ENCODE measurements at places on chromosomes 3 and 15.

DNA sequence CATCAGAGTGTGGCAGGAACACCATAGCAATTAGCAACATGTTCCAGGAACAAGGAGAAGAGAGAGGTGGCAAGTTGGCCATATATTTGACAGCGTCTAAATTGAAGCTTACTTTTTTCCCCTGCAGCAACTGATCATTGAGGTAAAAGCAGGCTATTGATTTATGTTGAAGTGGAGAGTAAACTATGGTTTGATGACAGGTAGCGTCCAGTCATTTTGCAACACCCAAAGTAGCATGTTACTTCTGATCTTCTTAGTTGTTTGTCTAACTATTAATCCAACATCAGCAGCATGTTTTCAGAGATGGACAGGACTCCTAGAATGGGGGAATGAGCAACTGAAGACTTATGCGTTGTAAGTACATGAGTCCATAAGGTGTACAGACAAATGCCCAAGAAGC, 225.8 kb downstream of the ZPLD1 start:
- DNase-seq, result no peak

DNA sequence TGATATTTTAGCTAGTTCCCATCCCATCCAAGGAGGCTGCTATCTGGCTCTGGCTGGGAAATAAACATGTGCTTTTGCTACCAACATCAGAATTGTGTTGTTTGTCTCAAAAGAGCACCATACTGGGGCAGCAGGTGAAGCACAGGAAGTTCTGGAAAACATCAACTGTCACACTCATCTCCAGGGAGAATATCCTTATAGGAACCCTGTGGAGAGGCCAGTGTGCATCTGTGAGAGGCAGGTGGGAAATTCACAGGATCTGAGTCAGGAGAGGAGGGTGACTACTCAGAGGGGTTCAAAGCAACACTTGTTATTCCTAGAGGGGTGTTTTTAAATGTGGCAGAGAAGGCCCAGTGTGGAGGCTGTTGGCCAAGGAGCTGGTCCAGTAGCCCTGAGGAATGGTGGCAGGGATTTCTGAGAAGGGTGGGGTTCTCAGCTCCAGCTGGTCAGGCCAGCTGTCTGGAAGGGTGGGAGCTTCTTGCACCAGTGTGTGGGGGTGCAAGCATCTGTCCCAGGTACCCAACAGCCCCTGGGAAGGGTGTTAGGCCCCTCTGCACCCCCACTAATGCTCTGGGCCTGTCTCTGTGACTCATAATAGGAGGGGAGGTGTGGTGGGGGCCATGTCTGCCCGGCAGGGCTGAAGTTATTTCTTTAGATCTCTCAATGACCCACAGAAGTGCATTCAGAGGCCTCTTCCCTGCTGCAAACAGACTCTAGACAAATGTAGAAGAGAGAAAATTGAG, 28.7 kb downstream of the RPSA start:
- DNase-seq, result no peak

DNA sequence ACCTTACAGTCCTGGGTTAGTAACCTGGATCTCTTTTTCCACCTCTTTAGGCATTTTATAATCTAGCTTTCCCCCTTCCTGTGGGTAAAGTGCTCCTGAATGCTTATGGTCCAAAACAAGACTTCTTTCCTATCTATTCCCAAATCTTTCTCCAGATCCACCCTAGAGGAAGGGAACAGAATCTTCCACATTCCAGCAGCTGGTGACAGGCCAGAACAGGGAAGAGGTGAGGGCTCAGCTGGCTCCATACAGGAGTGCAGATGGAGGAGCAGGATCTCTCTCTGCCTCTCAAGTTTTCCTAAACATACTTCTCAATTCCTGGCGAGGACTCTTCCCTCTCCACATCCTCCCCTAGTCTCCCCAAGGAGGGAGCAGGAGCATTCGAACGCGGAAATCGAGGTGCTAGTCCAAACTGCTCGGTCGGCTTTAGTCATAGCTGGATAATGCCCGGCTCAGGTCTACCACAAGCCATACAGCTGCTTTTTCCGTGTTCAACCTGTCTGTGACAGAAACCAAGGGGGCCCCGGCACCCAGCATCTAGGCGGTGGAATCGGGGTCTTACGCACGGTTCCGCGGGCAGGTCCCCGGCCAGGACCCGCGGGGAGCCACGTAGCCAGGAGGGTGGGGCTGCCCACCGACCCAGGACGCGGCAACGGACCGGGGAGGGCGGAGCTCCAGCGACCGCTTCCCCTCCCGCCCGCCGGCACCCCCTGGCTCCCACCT, 4.0 kb downstream of the RASSF1 start:
- no peak for DNase-seq

- no peak for DNase-seq
These were observed 6.6 kb downstream of the ARRDC4 start for GRCh38 chr15:97966924-97967620.

DNA sequence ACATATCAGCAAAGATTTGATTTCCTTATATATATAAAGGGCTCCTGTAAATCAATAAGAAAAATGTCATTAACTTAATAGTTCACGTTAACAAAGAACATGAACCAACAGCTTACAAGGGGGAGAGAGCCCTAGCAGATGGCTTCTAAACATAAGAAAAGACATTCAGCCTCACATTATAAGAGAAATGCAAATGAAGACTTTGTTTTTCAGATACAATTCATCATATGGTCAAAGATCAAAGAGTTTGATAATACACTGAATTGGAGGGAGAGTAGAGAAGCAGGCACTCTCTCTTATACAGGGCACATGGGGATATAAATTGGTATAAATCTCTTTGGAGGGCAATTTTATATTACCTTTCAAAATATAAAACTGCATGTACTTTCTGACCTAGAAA, 21.1 kb downstream of the RBP2 start:
- no peak for DNase-seq

DNA sequence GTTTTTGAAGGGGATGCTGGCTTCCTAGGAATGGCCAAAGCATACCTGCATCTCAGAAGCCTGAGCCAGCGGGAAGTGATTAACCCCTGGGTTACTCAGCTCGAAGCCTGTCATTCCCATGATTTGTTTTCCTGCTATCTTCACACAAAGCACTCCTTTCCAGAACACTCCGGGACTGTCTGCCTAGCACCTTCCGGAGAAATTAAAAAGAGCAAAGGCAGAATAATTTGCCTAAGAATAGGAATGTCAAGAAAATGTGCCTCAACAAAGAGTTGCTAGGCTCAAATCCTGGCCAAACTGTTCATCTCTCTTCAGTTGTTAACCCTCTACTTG, 34.1 kb downstream of the TPM1 start:
- no peak for DNase-seq

- DNase-seq, result no peak
These were observed 17.8 kb downstream of the CGGBP1 start for GRCh38 chr3:88041005-88041404.

Measured in T47D (cell line).